Activated gamma-delta T cell treated with anti-CD3 and anti-CD28 coated beads, Interleukin-2, amount 50 U/mL, for 16 hours (primary cell): ENCODE measurements at places on chromosomes 4 and X.

DNA sequence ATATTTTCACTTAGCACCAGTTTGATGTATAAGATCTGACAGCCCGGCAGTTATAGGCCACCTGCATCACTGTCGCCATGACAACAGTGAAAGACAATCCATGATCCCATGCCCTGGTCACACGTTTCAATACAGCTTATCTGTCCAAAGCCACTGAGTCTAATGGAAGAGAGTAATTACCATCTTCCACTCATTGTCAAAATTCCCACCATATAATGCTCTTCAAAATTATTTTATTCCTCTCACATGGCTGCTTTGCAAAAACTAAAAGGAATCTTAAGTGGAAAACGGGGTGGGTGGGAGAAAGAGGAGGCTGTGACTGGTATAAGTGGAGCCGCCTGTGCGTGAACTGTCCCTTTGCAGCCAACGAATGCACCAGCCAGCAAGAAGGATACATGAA is 44.2 kb downstream of the MAML3 start:
- no peak for DNase-seq

DNA sequence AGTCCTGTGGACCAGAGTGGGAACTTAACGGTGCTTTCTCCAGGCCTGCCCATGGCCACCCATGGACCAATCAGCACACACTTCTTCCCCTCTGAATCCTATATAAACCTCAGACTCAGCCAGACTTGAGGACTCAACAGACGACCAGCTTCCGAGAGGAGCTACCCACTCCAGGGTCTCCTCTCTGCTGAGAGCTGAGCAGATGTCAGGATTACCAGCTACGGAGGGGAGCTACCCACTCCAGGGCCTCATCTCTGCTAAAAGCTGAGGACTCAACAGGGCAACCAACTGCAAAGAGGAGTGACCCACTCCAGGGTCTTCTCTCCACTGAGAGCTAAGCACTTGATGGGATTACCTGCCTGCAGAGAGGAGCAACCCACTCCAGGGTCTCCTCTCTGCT is 80.0 kb upstream of the DDX60 start:
- DNase-seq, result no peak

- DNase-seq, result no peak
These were observed 128.8 kb upstream of the GPC4 start for GRCh38 chrX:133544115-133544514.

- no peak for DNase-seq
These were observed 61.6 kb upstream of the ARSJ start for GRCh38 chr4:114041117-114041475.

DNA sequence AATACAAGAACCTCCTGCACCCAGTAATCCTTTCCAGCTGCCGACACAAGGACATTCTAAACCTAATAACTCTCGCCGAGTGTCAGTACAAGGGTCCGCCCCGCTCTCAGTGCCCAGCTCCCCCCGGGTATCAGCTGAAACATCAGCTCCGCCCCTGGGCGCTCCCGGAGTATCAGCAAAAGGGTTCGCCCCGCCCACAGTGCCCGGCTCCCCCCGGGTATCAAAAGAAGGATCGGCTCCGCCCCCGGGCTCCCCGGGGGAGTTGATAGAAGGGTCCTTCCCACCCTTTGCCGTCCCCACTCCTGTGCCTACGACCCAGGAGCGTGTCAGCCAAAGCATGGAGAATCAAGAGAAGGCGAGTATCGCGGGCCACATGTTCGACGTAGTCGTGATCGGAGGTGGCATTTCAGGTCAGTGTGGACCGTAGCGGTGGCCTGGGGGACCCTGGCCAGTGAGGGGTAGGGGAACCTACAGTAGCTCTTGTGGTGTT is at the start of gene MAOA:
Gene MAOA (plus strand): TSS at position 295 of the 490 bp plus-strand sequence. CDS start 43 bp downstream, at position 338.
- DNase-seq, result no peak

- DNase-seq, result no peak
These were observed 310.3 kb upstream of the SLIT2 start for GRCh38 chr4:19941434-19941833.

GRCh38 chr4:187436251-187436650 is 559.3 kb upstream of the ZFP42 start:
- DNase-seq, result no peak

GRCh38 chr4:147138171-147138570 is 192.5 kb upstream of the TTC29 start:
- DNase-seq, result no peak
